ENCODE measurements at places on chromosomes 13 and 19. TPM values are rescaled to one million over a fixed set of nuclear protein-coding genes. Genes with fewer than 3 reads are reported as not detected.
A peak's percentile ranks its signal among the peaks of the same experiment; 100 is the strongest.

ELSPBP1 gene
- total RNA-seq: not detected

ZNF100 gene
- total RNA-seq: 3.5 TPM

THSD8 gene
- total RNA-seq: 9.7 TPM

LIM2 gene
- not detected for total RNA-seq

MADCAM1 gene
- total RNA-seq: 0.36 TPM

DNA sequence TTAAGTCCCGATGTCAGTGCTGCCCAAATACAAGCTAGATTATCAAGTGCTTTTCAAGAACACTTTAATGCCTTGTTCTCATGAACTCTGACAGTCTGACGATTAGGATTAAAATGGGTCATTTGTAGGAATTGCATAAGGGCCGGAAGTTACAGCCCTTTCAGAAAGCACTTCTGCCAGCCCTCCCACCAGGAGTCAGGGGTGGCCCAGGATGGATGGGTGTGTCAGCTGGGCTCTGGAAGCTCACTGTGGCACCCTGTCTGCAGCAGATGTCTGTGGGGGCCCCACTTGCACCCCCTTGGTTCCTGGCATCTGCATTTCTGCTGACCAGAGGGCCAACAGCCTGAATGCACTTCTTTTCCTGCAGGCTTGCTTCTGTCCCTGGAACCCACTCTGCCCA lies 712.7 kb downstream of the UQCRFS1 start:
- ATAC-seq: no peak

GRCh38 chr13:37177125-37177524 lies 71.7 kb upstream of the CSNK1A1L start:
- ATAC-seq: no peak

DNA sequence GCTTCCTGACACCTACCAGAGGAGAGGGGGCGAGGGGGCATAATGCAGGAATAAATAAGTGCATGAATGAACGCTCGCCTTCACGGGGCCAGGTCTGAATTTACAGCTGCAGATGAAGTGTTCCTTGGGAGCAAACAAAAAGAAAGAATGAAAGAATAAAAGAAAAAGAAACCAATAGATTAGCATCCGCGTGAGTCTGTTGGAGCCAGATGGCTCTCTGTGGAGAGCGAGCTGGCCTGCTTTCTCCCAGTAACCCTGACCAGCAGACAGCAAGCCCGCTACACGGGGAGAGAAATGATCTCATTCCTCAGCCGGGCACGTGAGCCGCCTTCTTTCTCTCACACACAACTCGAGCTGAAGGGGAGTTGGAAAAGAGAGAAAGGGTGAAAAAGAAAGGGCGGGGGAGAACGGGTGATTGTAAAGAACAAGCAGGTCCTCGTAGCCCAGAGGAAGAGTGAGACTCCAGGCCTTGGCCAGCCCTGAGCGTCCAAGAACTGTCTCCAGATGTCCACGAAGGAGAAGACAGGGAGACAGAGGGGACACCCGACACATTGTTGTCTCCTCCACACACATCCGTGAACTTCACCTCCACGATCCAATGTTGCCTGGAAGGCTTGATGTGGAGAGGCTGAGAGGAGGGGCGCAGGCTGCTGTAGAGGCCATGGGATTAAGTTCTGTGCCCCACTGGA lies 81.4 kb downstream of the RNASEH2B start:
- no peak for ATAC-seq

DNA sequence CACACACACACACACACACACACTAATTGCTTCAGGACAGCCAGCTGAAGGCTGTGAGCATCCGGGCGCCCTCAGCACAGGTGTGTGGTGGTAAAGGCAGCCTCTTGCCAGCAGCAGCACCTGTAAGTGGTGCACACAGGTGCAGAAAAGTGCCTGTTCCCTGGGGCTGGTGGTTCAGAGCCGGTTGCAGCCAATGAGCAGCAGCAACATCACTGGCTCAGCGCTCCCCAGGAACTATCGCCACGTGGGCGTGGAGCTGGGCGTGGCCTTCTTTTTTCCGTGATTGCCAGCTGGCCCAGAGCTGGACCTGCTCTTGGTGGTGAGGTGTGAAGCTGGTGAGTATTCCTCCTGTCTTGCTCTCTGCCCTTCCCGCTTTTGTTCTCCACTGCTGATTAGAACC lies at the start of gene NLRP5:
Gene NLRP5, plus strand, starts transcription at position 289 of the 400 bp plus-strand sequence.
- ATAC-seq: no peak

DNA sequence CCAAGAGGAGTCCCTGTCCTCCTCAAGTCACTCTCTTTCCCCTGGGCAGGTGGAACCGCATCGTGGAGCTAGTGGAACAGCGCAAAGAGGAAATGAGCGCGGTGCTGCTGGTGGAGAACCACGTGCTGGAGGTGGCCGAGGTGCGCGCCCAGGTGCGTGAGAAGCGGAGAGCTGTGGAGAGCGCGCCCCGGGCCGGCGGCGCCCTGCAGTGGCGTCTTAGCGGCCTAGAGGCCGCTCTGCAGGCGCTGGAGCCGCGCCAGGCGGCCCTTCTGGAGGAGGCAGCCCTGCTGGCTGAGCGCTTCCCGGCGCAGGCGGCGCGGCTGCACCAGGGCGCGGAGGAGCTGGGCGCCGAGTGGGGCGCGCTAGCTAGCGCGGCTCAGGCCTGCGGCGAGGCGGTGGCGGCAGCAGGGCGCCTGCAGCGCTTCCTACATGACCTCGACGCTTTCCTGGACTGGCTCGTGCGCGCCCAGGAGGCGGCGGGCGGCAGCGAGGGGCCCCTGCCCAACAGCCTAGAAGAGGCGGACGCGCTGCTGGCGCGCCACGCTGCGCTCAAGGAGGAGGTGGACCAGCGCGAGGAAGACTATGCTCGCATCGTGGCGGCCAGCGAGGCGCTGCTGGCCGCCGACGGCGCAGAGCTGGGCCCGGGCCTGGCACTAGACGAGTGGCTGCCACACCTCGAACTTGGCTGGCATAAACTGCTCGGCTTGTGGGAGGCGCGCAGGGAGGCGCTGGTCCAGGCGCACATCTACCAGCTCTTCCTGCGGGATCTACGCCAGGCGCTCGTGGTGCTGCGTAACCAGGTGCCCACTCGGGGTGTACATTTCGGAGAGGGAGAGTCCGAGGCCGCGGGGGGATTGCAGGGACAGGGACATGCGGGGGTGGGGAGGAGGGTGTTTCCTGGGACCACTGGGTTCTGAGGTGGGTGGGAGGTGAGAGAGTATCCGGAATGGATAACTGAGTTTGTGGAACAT lies 52.8 kb downstream of the SPTBN4 start:
- ATAC-seq: no peak

DNA sequence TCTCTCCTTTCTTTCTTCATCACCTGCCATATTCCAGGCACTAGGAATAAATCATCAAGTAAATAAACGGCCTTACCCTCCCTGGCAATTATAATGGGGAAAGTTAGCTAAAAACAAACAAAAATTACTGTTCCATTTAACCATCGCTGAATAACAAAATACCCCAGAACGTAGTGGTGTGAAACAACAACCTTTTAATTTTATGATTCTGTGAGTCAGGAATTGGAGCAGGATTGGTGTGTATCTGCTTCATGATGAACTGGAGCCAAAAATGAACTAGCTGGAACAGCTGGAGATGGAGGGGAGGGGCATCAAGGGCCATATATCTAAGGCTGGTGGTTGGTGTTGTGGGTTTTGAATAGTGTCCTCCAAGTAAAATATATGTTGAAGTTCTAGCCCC lies 3.7 kb upstream of the CADM4 start:
- ATAC-seq: no peak

DNA sequence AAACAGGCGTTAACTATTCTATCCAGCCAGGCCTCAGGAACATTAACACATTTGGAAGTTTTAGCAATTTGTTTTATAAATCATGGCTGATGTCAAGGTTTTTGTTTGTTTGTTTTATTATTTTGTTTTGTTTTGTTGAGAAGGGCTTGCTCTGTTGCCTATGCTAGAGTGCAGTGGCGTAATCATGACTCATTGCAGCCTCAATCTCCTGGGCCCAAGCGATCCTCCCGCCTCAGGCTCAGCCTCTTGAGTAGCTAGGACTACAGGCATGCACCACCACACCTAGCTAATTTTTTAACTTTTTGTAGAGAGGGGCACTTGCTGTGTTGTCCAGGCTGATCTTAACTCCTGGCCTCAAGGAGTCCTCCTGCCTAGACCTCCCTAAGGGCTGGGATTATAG lies 28.3 kb downstream of the NUP58 start:
- ATAC-seq: no peak

- no peak for ATAC-seq
These were observed 108.3 kb downstream of the POSTN start for GRCh38 chr13:37490176-37490779.

DNA sequence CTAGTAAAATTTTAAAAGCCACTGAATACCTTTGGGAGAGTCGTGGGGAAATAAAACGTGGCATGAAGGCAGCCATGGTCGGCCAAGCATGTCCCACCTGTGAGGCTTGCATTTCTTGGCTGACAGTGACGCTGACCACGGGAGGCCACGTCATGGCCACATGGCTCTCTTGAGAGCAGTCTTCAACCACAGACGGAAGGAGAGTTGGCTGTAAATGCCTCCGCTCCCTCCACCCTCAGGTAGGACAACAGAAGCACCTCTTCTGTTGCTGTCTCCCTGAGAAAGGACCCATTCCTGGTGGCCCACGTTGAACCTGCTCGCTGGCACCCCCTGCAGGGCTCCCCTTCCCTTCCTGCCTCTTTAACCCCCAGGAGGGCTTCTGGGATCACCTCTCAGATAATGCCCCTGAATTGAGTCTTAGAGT lies 10.6 kb upstream of the LRRC25 start:
- ATAC-seq: peak; percentile 36

DNA sequence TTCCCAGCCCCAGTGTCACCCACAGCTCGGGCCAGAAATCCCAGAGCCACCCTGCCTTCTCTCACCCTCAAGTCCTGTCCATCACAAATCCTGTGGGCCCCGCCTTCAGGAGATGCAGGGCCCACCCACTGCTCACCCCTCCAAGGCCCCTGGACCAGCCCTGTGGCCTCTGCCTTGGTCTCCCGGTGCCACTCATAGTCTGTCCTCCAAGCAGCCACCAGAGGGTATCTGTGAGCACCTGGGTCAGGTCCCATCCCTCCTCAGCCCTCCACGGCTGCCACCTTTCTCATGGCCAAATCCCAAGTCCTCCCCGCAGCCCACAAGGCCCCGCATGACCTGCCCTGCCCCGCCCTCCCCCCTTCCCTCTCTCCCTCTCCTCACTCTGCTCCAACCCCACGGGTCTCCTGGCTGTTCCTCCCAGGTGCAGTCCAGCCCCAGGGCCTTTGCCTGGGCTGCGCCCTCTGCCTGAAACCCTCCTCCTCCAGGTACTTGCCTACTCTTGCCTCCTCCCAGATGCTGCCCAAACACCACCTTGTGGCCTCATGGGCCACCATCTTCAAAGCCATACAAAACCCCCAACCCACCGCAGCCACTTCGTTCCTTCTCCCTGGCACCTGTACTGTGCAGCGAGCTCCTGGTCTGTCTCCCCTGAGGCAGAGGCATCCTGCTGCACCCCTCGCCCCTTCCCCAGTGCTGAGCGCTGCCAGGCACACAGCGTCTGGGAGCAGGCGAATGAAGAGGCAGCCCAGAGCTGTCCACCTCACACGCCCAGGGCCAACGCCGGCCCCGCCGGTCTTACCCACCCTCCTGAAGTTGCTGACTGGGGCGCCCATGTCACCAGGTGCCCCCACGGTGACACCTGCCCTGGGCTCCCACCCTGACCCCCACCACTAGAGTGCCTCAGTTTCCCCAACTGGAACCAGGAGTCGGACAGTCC lies 13.2 kb upstream of the UQCR11 start:
- peak; percentile 51 for ATAC-seq

DNA sequence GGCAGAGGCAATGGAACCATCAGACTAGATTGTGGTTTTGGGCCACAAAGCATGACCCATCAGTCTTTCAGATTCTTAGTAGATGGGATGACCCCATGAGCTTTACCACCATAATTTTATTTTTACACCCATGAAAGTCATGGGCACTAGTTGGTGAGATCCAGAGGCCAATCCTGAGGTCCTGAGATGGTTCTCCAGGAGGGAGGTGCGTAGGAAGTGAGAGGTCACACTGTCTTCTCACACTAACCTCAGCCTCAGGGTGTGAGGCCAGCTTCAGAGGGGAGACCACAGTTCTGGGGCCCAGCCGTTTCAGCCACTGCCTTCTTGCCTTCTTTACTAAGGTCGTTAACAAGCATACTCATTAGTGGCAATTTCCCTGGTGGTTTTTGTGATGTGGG lies 106.4 kb downstream of the AKAP11 start:
- no peak for ATAC-seq

DNA sequence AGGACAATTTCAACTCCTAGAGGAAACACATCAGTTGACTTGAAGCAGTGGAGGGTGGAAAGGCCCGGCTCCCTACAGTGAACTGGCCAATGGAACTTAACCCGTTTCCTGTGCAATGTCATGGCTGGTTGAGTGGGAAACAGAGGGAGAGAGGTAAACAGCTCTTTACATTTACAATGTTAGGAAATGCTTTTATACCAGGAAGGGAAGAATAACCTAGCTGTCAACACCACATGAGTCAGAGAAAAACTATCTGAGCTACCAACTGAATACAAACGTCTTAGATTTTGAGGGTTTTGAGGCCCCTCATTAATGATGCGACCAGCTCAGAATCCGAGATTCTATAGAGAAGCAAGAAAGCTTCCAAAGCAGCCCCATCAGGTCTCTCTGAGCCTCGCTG lies 36.7 kb downstream of the CARD8 start:
- no peak for ATAC-seq

DNA sequence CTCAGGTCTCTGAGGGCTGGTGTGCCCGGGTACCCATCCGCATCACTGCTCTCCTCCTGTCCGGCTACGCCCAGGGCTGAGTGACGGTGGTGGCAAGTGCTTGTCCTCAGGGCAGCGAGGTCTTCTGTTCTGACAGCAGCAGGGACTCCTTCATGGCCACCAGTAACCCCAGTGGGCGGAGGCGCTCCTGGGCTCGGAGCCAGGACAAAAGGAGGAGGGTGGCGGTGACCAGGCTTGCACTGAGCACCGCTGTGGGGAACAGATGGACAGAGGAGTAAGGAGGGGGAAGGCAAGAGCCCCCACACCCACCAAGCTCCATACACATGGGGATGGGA lies 5.8 kb downstream of the CD320 start:
- ATAC-seq: peak; percentile 12

DNA sequence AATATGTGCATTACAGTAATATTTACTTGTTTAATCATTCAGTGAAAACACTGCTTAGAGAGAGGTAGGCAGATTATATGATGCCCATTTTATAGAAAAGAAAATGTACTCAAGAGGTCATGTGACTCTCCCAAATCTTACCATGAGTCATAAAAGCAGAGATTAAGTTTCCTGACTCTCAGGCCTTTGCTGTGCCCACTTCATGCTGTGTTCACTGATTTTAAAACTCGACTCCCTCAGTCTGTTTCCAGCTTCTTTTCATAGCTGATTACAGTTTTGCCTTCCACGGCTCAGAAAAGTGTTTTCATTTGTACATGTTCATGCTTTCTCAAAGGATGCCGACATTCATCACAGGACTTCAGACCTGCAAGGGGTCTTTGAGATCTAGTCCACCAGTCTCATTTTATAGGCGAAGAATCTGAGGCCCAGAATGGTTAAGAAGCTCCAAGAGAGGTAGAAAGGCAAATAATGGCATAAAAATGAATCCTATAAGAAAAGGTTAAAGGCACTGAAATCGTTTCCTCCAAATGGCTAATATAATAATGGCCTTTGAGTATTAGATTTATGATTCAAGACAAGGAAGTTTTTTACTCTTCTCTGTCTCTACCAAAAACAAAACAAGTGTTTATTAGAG lies 9.0 kb upstream of the IPO5 start:
- no peak for ATAC-seq
